C1 segment of cervical spinal cord (tissue), 14 donors: ENCODE measurements at places on chromosomes 11 and 22.

GRCh38 chr11:31788085-31788484 is 23.0 kb downstream of the PAX6 start:
- no peak for DNase-seq

DNA sequence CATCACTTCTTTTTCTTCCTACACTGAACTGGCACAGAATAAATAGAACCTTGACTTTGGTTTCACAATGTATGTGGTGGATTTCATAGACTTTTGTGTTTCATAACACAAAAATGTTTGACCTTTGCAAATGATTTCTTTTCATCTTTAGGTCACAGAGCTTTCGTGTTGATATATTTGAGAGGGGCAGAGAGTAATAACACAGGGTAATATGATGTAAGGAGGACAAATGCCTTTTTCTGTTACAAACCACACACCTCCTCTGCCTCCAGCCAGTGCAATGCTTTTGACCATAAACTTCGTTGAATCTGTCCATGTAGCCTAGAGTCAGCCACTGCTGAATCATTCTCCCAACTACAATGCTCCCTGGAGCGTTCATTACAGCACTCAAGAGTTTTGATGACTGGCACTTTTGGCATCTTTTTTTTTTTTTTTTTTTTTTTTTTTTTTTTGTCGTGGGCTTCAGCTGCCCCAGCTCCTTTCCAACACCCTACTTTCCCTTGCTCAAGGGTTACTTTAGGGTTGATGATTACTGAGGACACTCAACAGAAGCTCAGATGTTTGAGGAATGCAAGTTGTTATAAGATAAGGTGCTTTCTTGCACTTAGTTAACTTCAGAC is 11.4 kb upstream of the CAT start:
- no peak for DNase-seq

DNA sequence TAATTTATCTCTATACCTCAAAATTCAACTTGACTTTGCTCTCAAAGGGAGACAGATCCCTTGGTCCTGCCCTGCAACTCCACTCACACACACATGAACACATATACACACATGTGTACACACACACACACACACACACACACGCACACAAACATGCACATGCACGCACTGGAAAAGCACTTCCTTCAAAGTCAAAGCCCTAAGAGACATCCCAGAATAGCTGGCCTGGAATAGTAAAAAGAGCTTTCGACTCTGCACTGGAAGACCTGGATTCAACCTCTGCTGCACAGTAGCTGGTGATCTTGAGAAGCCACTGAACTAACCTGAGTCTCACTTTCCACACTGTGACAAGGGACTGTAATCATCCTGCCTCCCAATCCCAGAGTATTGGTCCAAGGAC is 26.8 kb downstream of the TENM4 start:
- DNase-seq, result no peak

- no peak for DNase-seq
These were observed 711 bp downstream of the FDX1 start for GRCh38 chr11:110430267-110431050.

GRCh38 chr11:107131756-107132155 is 113.5 kb upstream of the GUCY1A2 start:
- DNase-seq, result no peak

DNA sequence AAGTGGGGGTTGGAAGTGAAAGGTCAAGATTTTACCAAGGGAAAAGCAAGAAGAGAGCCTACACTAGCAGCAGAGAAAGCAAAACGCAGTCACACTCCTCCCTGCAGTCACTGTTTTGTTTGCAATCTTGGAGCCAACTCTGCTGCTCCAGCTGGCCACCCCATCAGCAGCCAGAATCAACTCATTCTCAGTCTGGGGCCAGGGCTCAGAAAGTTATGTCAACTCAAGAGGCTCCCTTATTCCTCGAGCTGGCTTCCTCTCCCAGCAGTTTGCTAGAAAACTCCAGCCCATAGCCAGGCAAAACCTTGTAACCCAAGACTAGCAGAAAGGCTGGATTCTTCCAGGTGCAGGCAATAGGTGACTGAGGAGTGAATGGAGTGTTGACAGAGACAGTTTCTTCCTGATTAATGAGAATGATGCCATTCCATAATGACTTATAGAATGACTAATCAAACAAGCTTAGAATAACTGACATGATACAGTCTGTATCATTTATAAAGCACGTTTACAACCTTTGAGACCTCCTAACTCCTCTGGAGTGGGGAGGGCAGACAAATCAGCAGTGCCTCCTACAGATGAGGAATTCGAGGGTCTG is 53.4 kb downstream of the P4HA3 start:
- no peak for DNase-seq

DNA sequence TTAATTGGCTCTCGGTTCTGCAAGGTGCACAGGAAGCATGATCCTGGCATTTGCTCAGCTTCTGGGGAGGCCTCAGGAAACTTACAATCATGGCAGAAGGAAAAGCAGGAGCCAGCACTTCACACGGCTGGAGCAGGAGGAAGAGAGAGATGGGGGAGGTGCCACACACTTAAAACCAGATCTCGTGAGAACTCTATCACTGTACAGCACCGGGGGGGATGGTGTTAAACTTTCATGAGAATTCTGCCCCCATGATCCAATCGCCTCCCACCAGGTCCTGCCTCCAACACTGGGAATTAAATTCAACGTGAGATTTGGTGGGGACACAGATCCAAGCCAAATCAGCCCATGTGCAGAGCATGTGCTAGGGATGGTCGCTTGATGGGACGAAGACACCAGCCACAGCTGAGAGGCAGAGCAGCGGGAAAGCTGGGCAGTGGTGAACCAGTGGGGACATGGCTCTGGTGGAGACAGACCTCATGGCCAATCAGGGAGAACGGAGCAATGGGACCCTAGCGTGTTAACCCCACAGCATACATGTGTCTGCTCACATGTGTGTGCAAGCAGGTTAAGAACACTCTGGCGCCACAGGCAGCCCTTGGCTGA is 6.2 kb downstream of the TANGO2 start:
- DNase-seq, result no peak

DNA sequence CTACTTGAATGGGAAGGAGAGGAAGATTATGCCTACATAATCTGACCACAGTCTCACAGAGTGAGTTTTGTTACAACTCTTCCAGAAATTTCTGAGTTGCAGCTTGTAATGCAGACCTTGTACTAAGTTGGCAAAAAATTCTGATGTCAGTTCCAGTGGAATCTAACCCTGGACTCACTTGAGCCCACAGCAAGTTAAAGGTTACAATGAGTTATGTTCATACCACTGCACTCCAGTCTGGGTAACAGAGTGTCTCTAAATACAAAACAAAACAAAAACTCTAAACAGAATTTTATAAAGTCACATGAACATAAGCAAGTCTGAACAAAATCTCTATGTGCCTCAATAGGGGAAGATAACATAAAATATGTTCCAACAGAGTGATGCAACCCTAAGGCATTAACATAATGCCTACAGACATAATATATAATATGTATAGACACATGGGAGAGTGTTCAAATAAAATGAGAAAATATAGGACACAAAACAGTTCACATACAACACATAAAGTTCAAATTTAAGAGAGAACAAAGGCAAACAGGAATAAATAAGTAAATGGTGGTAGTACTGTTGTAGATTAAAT is 1.1 kb downstream of the GLYAT start:
- DNase-seq, result no peak

- no peak for DNase-seq
These were observed 27.9 kb upstream of the SUSD2 start for GRCh38 chr22:24153353-24153752.

DNA sequence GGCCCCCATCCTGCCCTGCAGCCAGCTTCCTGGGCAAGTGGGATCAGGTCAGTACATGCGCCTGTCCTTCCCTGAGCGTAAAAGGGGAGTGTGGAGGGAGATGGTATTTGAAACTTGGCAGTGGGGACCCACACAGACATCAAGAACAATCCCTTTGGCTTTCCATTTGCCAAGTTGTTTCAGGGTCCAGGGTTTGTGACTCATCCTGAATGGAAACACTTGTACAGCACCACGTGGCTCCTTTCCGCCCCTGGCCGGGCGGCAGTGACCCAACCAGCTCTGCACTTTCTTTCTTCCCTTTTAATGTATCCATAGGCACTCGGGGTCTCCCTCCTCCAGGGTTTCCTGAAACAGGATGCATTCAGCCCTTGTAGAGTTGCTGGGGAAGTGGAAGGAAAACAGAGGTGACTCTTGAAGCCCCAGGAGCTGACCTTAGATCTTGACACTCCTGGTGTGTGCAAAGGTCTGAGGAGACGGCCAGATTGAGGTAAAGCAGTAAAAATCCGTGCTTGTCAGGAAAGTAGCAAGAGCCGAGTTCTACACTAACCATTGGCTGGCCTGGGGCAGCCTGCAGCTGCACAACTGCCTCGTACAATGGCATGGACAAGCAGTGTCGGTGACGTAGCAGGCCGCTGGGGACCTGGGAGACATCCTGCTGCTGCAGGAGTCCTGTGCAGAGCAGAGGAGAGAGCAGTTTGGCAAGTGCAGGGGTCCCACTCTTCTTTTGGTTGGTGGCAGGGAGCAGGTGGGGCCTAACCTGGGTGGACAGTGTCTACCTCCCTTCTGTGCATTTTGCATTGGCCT is 189.8 kb downstream of the SNX19 start:
- no peak for DNase-seq

DNA sequence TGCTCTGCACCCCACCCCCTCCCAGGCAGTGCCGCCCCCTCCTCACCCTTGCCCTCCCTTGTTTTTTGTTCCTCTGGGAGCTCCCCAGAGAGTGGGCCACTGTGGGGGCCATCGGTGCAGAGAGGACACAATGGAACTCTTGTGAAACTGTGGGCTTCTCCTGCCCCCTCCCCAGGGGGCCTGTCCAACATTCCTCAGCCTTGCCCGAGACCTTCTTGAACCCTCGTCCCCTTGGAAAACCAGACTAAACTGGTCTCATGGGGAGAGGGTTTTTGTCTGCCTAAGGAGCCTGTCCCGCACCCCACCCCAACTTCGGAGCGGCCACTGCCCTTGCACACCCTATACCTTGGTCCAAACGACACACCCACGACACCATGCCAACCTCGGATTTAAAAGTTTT is 72.2 kb downstream of the TSPAN18 start:
- DNase-seq, result no peak

- no peak for DNase-seq
These were observed 24.7 kb upstream of the PCF11 start for GRCh38 chr11:83132191-83132590.

DNA sequence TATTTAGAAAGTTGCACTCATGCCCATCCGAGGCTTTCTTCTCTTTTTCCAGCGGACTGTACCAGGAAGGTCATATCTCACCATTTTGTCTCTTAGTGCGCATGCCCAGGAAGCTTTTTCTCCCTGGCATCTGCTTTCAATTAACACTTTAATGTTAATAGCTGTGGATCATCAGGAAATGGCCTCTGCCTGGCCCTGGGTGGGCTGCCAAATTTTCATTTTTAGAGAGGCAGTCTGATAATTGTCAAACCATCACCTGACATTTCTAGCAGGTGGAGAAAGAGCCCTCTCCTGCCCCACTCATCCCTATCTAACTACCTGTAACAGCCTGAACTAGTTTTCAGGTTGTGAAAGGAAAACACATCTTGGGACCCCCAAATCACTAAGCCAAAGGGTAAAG is 257.4 kb upstream of the LRRC4C start:
- no peak for DNase-seq

GRCh38 chr11:129090056-129090455 is 102.1 kb downstream of the ARHGAP32 start:
- DNase-seq, result no peak

- DNase-seq, result no peak
These were observed 173.5 kb downstream of the TTC28 start for GRCh38 chr22:28506150-28506535.

GRCh38 chr11:78783846-78784245 is 209.2 kb upstream of the NARS2 start:
- no peak for DNase-seq
